ENCODE measurements at places on chromosomes 3 and 15. TPM values are rescaled to one million over a fixed set of nuclear protein-coding genes. Genes with fewer than 3 reads are reported as not detected.

The PIK3CA gene
- total RNA-seq, result 90.2 TPM

The GRAMD2A gene
- 0.47 TPM for total RNA-seq

The PPP4R2 gene
- 139 TPM for total RNA-seq

The ROBO1 gene
- 156 TPM for total RNA-seq

The GOLGA8J gene
- not detected for total RNA-seq

The STRIT1 gene
- not detected for total RNA-seq

The GATM gene
- 150 TPM for total RNA-seq

The CCR3 gene
- not detected for total RNA-seq

The SOX14 gene
- total RNA-seq, result not detected

The CRYBG3 gene
- total RNA-seq, result 5.9 TPM

DNA sequence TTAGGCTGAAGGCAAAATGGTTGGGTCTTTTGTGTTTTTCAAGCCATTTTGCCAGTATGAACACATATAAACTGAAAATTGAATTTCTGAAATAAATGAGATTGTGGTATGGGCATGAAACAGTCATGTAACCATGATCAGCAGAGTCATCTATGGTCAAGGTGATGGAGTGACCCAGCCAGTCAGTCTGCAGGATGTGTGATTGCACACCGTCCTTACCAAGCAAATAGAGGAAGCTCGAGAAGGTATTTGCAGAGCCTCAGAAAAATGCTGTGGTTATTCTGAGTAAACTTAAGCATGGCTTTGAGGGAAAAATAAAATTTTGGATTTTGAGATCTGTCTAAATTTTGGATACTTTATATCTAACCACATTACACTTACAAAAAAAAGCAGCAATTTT, 95.9 kb upstream of the RNF7 start:
- no peak for DNase-seq

- no peak for DNase-seq
These were observed 12.0 kb downstream of the NME9 start for GRCh38 chr3:138317687-138318086.

- no peak for DNase-seq
These were observed 511.4 kb upstream of the ZNF385D start for GRCh38 chr3:22262386-22262785.

DNA sequence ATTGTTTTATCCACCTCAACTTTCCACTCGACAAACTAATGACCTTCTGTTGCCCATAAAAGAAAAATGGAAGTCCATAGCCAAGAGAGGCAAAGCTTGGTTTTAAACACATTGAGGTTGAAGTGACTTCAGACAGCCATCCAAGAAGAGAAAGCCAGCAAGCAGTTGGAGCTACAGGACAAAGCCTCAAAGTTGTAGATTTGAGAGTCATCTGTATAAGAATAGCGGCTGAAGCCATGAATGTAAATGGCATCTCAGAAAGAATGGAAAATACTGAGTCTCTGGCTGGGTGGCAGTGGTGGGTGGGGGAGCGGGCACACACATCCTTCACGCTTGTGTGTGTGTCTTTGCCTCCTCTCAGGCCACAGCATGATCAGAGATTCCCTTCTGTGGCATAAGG, 124.1 kb upstream of the CHRM5 start:
- DNase-seq, result no peak

DNA sequence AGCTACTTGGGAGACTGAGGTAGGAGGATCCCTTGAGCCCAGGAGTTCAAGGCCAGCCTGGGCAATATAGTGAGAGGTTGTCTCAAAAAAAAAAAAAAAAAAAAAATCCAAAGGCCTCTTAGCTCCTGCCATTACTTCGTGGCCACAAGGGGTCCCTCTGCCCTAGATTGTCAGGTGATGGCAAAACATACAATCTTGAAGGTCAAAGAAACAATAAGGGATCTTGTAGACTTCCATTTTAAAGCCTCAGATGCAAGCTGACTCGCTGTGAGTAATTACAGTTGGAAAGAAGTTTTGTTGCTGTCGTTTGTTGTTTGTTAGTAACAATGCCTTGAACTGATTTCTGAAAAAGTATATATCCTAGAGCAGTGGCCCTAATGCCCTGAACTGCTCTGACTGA, 55.9 kb upstream of the PLCL2 start:
- DNase-seq, result no peak

- DNase-seq, result no peak
These were observed 24.3 kb downstream of the SNX33 start for GRCh38 chr15:75671730-75672602.

DNA sequence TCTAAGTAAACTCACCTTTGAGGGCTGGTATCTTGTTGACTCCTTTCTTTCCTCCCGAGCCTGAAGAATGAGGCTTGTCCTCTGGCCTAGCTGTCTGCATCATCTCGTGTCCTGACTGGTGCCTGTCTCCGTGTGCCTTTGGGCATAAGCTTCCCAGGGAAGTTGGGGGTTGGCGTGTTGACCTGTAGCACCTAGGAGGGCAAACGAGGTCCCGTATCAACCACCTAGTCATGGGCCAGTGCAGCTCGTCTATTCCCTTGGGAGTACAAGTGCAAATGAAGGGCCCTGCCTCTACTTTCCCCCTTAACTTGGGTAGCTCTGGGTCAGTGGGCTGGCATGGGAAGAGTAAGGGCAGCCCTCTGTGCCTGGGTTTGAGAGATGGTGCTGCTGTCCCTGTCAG, 8.7 kb downstream of the TEX264 start:
- no peak for DNase-seq

GRCh38 chr3:100045696-100046095, 68.6 kb downstream of the FILIP1L start:
- DNase-seq, result no peak

- DNase-seq, result no peak
These were observed 387.1 kb upstream of the NECTIN3 start for GRCh38 chr3:110684466-110684865.

- DNase-seq, result no peak
These were observed 11.8 kb downstream of the KCNH8 start for GRCh38 chr3:19159966-19160635.

GRCh38 chr3:64490180-64490724, 197.5 kb downstream of the ADAMTS9 start:
- no peak for DNase-seq

DNA sequence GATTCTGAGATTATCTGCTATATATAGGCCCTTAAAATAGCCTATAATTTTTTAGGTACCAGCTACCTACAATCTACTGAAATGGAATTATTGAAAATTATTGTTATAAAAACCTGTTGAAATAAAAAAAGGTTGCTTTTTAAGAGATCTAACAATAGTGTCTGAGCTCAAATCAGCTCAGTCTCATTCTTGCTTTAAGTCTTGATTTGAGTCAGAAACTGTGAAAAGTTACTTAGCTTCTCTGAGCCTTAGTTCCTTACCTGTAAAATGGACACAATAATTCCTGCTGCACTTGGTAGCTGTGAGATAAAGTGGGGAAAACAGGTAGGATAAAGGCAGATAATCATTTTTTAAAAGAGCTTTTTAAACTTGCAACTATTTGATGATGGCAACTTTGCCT, 118.8 kb upstream of the UBE2E2 start:
- DNase-seq, result no peak

GRCh38 chr3:128152419-128153155, 694 bp upstream of the EEFSEC start:
- DNase-seq, result no peak

DNA sequence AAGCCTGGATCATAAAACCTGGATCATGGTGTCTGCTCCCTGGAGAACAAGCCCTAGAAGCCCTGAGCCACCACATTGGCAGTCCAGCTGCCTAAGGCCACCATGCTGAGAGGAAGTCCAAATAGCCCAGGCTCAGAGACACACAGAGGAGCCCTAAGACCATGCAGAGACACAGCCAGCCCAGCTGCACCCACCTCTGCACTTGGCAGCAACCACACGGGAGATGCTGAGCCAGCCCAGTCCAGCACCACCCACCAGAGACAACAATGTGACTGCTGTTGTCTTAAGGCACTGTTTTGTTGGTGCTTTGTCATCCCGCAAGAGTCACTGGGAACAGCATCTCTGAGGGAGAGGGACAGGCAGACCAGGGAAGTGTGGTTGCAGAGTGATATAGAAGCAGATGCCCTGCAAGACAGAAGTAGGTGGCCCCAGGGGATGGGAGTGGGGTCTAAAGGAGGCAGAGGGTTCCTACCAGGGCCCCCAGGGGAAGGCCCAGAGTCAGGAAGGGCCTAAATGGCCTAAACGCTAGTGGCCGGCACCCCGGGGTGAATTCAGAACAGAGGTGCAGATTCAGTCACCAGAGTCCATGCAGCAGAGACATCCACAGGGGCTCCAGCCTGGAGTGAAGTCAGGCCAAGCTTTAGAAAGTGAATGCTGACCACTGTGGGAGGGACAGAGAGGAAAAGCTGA, 105.4 kb upstream of the PRR20G start:
- DNase-seq, result no peak

GRCh38 chr15:28023422-28023821, 75.7 kb downstream of the OCA2 start:
- DNase-seq, result no peak

DNA sequence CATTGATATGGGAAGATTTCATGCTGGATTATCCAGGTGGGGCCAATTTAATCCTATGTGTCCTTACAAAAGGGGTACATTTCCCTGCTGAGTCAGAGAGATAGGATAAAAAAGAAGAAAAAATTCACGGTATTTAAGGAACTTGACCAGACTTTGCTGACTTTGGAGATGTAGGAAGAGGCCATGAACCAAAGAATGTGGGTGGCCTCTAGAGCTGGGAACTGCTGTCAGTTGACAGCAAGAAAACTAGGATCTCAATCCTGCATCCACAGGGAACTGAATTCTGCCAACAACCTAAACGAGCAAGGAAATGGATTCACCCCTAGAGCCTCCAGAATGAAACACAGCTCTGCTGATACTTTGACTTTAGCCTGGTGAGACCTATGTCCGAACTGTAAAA, 148.1 kb upstream of the SLC24A5 start:
- no peak for DNase-seq

DNA sequence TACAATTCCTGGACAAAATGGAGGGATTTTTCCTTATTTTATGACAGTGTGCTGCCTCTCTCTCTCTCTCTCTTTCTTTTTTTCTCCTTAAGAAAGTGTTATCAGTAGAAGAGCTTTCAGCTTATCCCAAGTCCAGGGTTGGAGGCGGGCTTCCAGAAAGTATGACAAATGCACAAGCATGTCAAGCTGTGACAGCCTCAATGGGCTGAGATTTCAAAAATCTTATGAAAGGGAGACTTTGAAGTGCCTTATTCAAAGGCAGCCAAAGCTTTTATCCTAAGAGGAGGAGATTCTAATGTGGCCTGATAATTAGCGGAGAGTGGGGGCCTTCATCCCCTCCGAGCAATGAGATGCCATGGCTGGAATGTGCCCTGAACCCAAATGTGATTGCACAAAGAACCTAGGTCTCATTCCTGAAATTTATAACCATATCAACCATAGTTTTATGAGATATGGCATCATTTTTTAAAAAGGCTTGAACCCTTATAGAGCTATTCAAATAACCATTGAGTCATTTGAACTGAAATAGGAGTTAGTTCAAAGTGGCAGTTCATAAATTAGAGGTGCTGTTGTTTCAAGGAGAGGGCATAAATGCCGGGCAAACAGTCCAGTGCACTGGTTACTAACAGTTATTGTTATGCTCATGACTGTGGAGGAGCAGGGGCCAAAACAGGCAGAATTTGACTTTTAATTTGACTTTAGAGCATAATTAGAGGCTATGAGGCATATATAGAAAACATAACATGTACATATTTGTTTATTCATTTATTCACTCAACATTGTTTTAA, 261.6 kb upstream of the THRB start:
- DNase-seq, result peak; percentile 0

DNA sequence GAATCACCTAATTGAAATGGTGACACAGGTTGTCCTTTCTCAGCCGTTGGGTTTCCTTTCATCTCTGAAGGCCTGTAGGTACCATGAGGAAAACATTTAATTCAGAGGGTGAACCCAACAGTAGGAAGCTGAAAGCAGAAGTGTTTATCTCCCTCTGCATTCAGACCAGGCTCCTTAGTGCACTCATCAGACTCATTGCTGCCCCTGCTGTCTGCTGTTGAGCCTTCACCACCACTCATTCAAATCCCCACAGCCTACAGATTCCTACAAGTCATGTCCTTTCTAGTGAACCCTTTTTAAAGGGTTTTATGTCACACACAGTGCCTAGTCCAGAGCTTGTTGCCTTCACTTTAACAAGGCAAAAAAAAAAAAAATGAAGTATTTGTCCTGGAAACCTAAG, 13.4 kb downstream of the WDR48 start:
- DNase-seq, result no peak

DNA sequence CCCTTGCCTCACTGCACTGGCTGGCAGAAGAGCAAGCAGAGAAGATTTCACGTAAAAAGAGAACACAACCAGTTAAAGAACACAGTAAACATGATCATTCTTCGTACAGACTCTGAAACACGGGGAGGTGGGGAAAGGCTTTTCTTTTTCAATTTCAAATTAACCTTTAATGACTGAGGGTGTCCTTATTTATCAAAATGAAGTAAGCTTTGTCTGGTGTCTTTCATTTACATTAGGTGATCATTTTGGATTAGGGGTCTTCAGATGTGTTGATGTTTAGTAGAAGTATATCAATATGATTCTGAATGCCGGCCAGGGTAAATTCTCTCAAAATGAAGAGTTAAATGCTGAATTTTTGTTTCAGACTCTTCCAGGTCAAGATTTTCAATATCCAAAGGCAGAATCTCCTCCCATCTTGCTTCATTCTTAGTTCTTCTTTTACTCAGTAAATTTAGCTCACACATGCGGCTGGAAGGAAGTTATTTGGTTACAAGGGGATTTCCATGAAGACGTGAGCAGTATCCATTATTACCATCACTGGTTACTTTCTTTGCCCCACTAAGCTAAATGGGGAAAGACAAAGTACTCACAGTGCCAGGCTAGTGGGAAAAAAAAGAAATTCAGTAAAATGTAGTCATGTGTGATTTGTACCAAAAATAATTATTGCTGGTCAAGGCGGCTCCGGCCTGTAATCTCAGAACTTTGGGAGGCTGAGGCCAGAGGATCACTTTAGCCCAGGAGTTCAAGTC, 272.2 kb upstream of the NR2F2 start:
- DNase-seq, result no peak

GRCh38 chr3:124496061-124496460, 234.2 kb upstream of the UMPS start:
- no peak for DNase-seq

- no peak for DNase-seq
These were observed 15.4 kb downstream of the IDH2 start for GRCh38 chr15:90086868-90087268.

DNA sequence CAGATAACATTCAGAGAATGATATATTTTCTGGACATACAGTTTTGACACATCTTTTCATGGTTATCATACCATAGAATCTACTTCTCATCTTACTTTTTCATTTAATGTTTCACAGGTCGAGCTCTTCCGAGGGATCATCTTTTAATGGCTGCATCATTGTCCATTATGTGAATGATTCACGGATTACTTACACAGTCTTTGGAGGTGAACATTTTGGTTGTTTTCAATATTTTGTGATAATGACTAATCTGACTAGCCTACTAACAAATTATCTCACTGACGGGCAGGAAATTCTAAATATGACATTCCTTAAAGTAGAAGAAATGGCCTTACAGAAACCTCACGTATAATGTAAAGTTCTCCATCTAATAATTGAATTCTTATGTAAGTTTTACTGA, 209.1 kb upstream of the STRIT1 start:
- no peak for DNase-seq
